ENCODE measurements at places on chromosomes 16 and 17.

DNA sequence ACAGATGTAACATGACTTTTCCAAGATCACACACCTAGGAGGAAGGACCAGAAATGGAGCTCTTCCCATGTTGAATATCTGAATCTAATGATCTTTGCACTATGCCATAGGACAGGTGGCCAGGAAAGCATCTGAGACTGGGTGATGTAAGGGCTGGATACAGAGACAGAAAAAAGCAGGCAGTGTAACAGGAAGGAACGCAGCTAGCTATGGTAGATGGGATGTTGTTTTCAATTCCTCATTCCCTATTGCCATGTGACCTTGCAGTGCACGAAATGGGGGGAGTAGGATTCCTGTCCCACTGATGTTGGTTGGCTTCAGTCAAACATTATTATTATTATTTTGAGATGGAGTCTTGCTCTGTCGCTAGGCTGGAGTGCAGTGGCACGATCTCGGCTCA is 3.7 kb upstream of the NPIPB15 start:
- DNase-seq, result no peak

DNA sequence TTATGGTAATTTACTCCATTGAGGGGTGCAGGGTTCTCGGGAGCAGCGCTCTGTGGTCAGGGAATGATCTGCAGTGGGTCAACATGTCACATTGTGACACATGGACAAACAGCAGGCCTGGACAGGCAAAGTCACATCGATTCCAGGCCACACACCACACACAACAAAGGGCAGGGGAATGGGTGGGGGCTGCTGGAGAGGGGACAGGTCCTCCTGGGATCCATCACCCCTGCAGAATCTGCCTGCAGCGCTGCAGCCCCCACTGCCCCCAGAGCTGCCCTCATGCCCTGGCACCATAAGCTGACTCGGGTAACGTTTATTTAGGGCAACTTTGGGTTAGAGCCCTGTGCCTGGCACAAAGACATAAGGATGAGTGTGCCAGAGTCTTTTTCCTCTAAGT is 9.1 kb downstream of the PEMT start:
- no peak for DNase-seq

DNA sequence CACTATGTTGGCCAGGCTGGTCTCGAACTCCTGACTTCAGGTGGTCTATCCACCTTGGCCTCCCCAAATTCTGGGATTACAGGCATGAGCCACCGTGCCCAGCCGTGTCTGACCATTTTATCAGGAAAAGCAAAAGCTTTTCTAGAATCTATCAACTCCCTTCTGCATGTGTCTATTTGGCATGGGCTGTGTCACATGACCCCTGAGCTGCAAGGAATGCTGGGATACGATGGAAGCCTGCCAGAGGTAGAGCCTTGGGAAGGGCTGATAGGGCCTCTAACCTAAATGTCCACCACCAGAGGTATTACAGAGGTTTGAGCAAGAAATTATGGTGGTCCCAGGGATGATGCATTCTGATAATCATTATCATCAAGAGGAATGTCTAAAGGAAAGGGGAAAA is 616.2 kb downstream of the WWOX start:
- no peak for DNase-seq

DNA sequence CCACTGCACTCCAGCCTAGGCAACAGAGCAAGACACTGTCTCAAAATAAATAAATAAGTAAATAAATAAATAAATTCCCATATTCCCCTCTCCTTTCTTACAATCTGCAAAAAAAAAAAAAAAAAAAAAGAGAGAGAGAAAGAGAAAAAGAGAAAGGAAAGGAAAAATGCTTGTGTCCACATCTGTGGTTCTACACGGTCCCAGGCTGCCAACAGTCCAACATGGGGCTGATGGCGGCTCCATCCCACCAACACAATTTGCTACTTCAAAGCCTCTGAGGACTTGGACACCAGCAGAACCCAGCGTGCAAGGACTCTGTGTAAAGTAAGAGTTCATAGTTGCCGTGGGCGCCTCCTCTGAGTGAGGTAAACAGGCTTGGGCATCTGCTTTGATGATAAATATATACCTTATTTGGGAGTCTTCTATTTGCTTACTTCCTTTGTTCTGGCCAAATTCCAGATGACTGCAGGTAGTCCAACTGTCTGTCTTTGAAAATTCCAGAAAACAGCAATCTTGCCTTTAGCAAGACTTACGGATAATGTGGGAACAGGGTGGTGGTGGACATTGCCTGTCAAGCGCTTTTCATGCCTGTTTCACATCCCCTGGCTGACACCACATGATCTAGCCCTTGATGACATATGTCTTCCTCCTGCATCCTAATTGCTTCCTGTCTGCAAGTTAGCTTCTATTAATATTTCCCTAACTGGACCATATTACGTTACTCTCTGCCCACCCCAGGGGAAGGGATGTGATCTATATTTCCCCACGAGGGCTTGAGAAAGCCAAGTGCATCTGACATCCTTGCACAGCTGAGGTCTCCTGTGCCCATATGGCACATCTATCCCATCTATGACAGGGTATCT is 10.1 kb downstream of the LITAF start:
- no peak for DNase-seq

- DNase-seq, result no peak
These were observed 73.8 kb downstream of the XYLT1 start for GRCh38 chr16:17396762-17397498.

- peak; percentile 71 for DNase-seq
These were observed 13.5 kb upstream of the CBX8 start for GRCh38 chr17:79810130-79811010.

Measured in activated T-helper 1 cell treated with anti-CD3 and anti-CD28 coated beads, Interleukin-2, amount 50 U/mL, for 16 hours (primary cell).